Iris pigment epithelial cell (primary cell): ENCODE measurements at places on chromosomes 7 and 10.
A peak's percentile ranks its signal among the peaks of the same experiment; 100 is the strongest.

- DNase-seq: no peak
Measured at GRCh38 chr7:95330961-95331337, 6.6 kb upstream of the PON1 start.

- no peak for DNase-seq
Measured at GRCh38 chr7:139304517-139304916, 36.6 kb upstream of the FMC1 start.

DNA sequence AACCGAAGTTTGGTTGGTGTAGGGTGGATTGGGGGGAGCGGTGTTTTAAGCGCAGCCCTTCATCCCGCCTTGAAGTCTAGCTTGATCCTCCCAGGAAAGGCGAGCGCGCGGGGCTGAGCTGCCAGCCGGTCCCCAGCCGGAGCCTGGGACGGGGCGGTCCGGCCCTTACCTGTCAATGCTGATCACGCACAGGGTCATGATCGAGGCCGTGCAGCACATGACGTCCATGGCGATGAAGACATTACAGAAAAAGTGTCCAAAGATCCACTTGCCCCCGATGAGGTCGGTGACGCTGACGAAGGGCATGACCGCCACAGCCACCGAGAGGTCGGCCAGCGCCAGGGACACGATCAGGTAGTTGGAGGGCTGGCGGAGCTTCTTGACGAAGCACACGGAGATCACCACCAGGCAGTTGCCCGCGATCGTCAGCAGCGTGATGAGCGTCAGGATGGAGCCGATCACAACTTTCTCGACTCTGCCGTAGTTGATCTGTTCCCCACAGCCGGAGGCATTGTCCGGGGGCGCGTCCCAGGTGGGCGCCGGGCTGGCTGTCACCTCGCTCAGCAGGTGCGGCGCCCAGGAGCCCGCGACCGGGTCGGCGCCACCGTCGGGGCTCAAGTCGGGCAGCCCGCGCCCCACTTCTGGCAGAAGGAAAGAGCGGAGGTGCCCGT is 740 bp downstream of the HTR7 start:
- DNase-seq: no peak

DNA sequence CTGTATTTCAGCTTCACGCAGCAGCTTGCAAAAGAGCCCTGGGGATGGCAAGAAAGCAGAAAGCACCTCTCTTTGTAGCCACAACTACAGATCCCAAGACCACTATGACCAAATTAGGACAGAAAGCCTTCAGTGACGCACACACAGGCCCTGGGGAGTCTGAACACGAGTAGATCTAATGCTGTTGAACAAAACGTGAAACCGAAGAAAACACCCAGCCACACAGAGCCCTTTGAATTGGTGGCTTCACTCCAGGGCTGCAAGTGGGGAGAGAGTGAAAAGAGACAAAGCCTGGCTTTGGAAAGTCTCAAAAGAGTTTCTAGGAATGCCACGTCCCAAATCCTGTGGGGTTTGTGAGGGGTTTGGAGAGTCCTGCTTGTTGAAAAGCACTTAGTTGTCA is 28.4 kb downstream of the PLXNA4 start:
- DNase-seq: no peak

DNA sequence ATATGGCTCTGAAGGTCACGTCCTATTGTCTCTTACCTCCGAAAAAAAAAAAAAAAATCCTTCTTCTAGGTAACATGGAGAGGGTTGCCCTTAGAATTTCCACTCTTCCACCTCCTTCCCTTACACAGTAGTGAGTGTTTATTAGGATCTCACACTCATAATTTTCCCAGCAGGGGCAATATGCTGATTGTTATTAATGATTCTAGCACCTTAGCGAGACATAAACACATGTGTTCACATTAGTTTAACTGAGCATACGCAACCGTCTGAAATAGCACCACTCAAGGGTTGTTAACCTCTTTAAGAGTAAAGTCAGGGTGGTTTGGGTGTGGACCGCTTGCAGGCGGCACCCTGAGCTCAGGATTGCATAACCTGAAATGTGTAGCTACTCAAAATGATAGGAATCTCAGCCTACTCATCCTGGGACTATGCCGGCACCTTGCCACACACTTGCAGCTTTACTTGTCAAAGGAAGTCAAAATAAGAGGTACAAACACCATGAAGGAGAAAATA is 52.2 kb downstream of the CPEB3 start:
- peak; percentile 92 for DNase-seq

DNA sequence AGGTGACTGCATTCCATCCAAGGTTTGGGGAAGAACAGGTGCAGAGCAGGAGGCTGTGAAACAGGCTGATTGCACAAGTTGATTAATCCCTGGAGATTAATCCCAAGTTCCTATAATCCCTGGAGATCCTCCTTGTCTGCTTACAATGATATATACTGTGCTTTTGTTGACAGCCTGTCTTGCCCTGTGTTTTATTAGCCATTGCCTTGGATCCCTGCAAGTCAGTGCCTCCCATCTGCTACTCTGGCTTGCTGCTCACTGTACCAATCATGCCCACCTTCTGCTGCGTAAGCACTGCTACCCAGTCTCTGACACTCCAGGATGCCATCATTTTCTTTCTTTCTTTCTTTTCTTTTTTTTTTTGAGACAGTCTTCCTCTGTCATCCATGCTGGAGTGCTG is 65.4 kb downstream of the ANKRD61 start:
- DNase-seq: no peak

DNA sequence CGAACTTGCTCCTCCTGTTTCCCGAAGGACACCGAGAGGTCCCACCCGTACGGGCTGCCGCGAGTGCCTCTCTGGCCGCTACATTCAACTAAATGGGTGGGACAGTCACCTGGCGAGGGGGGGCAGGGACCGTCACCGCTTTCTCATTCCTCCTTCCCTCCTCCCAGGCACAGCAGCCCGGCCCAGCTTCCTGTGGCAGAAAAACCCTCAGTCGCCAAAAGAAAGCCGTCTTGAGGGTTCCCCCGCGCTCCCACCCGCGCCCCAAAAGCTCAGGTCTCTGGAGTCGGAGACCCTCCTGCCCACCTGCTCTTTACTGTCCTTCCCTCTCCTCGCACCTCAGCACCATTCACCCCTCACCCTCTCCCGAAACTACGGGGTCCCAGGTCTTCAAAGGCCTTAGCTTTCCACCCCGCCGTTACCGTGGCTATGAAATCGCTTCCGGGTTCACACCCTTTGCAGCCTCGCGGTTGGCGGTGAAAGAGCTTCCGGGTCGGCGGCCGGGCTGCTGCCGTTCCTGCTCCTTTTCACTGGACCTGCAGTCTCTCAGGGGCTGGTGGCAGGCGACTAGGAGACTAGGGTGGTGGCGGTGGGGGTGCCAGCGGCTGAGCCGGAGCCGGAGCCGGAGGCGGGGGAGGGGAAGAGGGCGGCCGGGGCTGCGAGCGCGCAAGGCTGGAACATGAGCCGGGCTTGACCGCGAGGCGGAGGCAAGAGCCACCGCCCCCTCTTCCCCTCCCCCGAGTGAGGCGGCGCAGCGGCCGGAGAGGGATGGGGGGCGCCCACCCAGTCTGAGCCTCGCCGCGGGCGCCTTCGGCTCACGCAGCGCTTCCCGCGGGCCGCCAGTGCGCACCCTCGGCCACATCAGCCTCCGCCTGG is at the start of the genes ANKIB1 and KRIT1:
ANKIB1 (plus strand) TSS at position 488 of the 873 bp plus-strand sequence. CDS start 49,005 bp downstream, outside the sequence.
KRIT1 (minus strand) TSS at position 428 of the 873 bp plus-strand sequence. CDS start 3,779 bp downstream, outside the sequence.
- DNase-seq: peak; percentile 80
